Retina (tissue), 1 donor: ENCODE measurements at places on chromosomes 16 and 17.

- DNase-seq: no peak
These were observed 55.2 kb upstream of the FOXF1 start for GRCh38 chr16:86455116-86455515.

DNA sequence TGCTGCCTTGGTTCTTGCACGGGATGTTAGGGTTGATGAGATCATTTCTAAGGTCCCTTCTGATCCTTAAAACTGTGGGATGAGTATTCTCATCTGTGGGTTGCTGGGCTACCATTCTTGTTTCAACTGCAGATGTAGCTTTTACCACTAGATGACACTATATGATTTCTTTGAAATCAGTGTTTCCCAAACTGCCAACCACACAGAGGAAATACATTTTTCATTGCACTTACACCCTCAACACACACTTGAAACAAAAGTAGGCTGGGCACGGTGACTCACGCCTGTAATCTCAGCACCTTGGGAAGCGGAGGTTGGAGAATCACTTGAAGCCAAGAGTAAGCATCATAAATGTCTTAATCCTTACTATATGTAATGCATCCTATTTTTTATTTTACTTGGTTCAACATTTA lies 15.3 kb downstream of the LCMT1 start:
- no peak for DNase-seq

- DNase-seq: peak; percentile 95
These were observed 11.5 kb upstream of the HS3ST6 start for GRCh38 chr16:1929578-1930337.

- no peak for DNase-seq
These were observed 216.7 kb upstream of the MPHOSPH6 start for GRCh38 chr16:82386761-82387160.

- no peak for DNase-seq
These were observed 46.5 kb upstream of the CRISPLD2 start for GRCh38 chr16:84773312-84773711.

- no peak for DNase-seq
These were observed 410.6 kb downstream of the ZFHX3 start for GRCh38 chr16:72637306-72637705.

- DNase-seq: no peak
These were observed 629 bp upstream of the RNF135 start for GRCh38 chr17:30969989-30970830.

- peak; percentile 49 for DNase-seq
These were observed 21.8 kb downstream of the ITGB3 start for GRCh38 chr17:47275245-47275984.

DNA sequence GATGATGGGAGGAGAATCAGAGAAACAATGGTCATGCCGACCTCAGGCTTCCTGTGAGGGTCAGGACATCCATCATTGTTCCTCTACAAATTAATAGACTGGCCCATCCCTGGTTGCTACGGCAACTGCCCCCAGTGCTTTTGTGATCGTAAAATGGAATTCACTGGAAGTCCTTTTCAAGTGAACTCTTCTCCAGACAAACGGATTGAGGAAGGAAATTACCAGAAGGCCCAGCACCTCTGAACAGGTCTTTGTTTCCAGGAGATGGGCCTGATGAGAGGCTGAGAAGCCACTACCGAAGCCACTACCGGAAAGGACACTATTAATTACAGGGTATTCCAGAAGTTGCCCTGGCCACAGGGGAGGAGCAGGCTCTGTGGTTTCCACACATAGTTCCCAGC lies 126.0 kb downstream of the MGAT5B start:
- peak; percentile 65 for DNase-seq

GRCh38 chr16:46974352-46974751 lies 878 bp upstream of the DNAJA2 start:
- DNase-seq: no peak

- no peak for DNase-seq
These were observed 7.6 kb downstream of the UNC45B start for GRCh38 chr17:35155246-35155645.

DNA sequence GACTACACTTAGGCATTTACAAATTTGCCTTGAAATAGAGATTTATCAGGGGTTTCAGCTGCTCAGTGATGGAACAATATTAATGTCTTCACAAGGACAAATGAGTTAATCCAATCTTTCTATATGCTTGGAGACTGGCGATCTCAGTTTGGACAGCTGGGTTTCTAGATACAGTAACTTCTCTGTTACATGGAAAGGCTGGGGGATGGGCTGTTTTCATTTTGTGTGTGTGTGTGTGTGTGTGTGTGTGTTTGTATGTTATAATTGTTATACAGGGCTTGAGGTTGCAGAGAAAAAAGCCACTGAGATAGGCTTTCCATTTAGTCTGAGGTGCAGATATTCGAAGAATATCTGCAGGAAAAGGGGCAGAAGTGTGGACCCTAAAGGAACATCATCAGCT lies 359.3 kb upstream of the SALL1 start:
- DNase-seq: no peak

GRCh38 chr16:68508641-68509240 lies 30.4 kb upstream of the ZFP90 start:
- no peak for DNase-seq

DNA sequence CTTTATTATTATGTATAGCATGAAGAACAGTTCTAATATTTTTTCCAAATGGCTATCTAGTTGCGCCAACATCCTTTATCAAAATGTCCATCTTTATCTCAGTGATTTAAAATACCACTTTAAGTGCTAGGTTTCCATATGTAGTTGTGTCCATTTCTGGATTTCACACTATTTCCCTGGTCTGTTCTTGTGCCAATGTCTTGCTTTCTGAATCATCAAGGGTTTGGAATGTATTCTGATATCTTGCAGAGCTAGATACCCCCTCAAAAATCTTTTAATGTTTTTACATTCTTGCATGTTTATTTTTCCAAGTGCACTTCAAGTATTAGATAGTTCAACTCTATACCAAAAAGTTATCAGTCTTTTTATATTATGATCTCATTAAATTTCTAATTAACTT lies 14.3 kb downstream of the MBTD1 start:
- no peak for DNase-seq

DNA sequence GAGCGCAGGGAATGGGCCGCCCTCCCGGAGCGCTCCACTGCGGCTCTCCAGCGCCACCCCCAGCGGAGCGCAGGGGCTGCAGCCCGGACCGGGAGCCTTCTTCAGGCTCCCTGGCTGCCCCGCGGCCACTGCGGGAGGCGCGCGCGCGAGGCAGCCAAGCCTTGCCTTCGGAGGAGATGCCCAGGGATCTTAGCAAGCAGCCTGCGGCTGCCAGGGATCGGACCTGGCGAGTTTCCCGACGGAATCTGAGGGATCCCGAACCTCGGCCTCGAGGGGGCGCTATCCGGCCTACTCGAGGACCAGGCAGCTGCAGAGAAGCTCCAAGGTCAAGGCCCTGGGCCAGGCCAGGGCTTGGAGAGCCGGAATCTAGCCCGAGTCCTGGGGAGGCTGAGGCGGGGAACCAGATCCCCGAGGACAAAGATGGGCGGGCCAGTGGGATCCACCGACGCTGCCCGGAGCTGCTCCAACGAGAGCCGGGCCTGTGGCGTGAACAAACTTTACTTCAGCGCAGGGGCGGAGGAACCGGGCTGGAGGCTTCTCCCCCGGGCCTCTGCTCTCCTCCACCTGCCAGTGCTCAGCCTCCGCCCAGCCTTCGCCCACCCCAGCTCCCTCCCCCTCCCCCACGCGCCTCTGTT lies at the start of gene IRX6:
Gene IRX6 (plus strand): TSS at position 567 of the 635 bp plus-strand sequence. CDS start 889 bp downstream, outside the sequence.
- peak; percentile 90 for DNase-seq

DNA sequence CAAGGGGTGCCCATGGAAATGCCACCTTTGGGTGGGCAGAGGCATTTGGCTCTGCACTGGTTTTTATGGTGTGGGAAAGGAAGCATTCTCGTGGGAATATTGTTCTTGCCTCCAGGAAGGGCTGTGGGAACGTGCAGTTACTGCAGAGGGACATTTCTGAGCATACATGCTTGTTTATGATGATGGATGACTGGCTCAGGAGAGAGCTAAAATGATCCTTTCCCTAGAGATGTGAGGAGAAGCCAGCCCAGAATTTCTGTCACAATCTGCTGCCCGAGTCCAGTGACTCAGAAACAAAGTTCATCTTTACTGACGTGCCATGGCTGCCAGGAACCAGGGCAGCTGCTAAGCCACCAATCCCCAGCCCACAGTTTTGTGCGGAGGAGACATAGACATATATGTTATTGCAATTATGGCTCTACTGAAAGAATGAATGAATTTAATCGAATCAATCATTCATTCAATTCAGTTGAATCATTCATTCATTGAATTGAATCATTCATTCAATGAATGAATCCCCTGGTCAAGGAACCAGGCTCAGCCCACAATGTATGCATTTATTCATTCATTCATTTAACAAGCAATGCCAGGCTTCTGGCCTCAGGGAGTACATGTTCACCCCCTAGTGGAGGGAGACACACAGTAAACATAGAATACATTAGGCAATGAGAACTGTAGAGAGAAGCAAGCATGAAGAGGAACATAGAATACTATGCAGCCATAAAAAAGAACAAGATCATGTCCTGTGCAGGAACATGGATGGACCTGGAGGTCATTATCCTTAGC lies 414.4 kb upstream of the HSBP1 start:
- no peak for DNase-seq

GRCh38 chr17:2904135-2904534 lies 107.9 kb downstream of the RAP1GAP2 start:
- DNase-seq: peak; percentile 78

DNA sequence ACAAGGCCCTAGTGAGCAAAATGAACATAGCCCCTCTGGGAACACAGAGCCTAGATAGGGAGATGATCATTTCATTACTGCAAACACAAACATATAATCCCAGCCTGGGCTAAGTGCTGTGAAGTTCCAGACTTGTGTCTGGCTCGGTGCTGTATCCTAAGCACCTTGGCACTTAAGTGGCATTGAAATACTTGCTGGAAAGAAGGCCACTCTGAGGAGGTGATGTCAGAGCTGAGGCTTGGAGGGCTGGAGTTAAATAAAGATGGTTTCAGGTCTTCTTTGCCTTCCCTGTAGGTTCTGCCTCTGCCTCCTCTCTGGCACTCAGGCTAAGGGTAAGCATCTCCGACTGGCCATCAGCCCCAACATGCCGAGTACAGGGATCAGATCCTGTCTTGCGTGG lies 2.4 kb upstream of the CACNA1G start:
- DNase-seq: no peak

GRCh38 chr17:34665150-34665806 lies 85.9 kb downstream of the TMEM132E start:
- DNase-seq: no peak

GRCh38 chr16:57514791-57515600 lies 21.4 kb downstream of the CCDC102A start:
- no peak for DNase-seq

DNA sequence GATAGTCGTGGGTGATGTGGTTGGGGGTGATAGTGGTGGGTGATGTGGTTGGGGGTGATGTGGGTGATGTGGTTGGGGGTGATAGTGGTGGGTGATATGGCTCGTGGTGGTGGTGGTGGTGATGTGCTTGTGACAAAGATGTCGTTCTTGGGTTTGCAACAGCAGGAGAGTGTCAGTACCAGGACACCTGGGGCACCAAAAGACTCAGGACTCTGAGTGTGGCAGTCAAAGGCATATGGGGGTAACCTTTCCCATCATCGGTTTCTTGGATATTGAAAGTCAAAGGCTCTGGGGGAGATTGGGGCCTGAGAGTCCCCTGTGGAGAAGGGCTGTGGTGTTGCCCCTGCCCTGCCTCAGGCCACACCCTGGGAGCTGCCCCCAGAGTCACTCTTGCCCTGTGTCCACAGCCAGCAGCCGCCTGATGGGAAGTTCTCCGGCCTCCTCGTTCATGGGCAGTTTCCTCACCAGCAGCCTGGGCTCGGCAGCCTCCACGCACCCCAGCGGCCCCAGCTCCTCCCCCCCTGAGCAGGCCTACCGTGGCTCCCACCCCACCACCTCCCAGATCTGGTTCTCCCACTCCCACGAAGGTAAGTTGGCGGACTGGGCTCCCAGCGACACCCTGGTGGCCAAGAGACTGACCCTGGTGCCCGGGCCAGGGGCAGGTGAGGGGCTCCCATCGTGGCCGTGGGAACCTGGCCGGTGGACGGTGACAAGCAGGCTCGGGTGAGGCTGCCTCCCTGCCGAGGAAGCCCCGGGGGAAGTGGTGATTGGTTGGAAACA lies 31.3 kb downstream of the BAHCC1 start:
- no peak for DNase-seq

DNA sequence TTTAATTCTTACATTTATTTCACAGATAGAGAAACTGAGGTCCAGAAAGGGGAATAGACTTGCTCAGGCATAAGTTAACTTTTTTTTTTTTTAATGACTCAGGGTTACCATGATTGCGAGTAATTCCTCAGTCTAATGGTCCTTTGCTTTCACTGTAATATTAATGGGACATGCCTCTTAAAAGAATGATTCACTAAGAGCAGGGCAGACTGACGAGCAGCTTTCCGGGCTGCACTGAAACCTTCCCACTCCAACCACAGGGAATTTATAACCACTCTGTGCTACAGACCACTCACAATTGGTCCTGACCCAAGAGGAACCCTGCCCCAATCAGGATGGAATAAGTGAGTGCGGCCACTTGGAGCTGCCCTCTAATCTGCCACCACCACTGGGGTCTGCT lies 5.7 kb downstream of the HOXB2 start:
- no peak for DNase-seq

GRCh38 chr16:89395150-89396142 lies 94.9 kb downstream of the ANKRD11 start:
- peak; percentile 64 for DNase-seq

DNA sequence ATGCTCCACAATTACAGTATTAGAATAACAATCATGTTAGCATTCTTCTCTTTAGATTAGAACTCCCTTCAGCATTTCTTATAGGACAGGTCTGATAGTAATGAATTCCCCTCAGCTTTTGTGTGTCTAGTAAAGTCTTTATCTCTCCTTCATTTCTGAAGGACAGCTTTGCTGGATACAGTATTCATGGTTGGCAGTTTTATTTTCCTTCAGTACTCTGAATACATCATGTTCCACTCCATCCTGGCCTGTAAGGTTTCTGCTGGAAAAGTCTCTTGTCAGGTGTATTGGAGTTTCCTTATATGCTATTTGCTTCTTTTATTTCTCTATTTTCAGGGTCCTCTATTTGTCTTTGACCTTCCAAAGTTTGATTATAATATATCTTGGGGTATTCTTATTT lies 4.0 kb upstream of the ABCA10 start:
- DNase-seq: no peak

DNA sequence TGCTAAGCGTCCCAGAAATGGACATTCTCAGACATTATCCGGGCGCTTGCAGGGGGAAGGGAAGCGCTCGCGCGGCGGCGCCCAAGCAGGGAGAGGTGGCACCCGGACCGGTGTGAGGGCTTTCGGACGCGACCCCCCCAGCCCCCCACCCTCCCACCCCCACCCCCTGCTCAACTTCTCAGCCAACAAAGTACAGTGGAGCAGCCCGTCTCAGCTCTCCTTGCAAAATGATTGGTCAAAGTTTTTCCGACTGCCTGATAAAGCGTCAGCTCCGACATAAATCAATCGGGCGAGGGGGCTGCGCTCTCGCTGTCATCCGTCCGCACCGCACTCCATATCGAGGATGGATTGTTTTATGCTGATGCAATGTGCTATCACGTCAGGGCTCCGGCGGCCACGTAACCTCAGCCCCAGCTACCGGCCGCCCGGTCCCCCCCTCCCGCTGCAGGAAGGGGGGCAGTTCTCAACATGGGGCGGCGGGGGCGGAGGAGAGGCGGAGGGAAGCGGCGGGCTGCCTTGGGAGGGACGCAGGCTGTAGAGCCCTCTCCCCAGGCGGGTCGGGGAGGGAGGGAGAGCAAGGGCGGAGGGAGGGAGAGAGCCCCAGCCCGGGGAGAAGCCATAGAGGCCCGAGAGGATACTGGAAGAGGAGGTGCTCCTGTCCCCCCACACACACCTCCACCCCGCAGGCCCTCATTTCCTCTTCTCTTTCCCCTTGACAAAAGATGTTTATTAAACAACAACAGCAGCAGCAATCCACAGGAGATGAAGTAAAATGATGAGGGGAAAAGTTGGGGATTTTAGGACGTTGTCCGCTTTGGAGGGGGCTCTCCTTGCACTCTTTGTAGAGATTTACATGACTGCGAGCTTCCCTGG lies at the start of gene HOXB9:
Gene HOXB9 (minus strand): TSS at position 114 of the 873 bp plus-strand sequence. CDS start 89 bp downstream, at position 25.
- DNase-seq: no peak
